ENCODE measurements at places on chromosomes 11 and 22.
A peak's percentile ranks its signal among the peaks of the same experiment; 100 is the strongest.

- DNase-seq: no peak
Measured at GRCh38 chr11:92383430-92383829, 158.8 kb downstream of the FAT3 start.

- peak; percentile 52 for DNase-seq
Measured at GRCh38 chr11:10743354-10744000, 7.6 kb upstream of the CTR9 start.

DNA sequence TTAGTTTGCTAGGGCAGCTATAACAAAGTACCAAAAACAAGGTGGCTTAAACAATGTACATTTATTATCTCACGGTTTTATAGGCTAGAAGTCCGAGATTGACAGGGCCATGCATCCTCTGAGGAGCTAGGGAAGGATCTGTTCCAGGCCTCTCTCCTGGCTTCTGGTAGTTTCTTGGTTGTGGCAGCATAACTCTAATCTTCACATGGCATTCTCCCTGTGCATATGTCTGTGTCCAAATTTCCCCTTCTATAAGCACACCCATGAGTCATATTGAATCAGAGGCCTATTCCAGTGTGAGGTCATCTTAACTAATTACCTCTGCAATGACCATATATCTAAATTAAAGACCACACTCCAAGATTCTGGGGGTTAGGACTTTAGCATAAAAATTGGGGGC lies 31.3 kb upstream of the MMP13 start:
- no peak for DNase-seq

- no peak for DNase-seq
Measured at GRCh38 chr11:105719073-105719822, 109.4 kb downstream of the GRIA4 start.

GRCh38 chr22:37765498-37765897 lies 42.2 kb upstream of the GCAT start:
- no peak for DNase-seq

- DNase-seq: no peak
Measured at GRCh38 chr11:128484172-128484571, 103.2 kb downstream of the ETS1 start.

GRCh38 chr11:128479144-128479543 lies 108.2 kb downstream of the ETS1 start:
- no peak for DNase-seq

GRCh38 chr11:78336877-78337553 lies 80.6 kb downstream of the GAB2 start:
- no peak for DNase-seq

- DNase-seq: no peak
Measured at GRCh38 chr11:31237819-31238760, 131.4 kb downstream of the DCDC1 start.
